ENCODE measurements at places on chromosomes 2 and 18. TPM values are rescaled to one million over a fixed set of nuclear protein-coding genes. Genes with fewer than 3 reads are reported as not detected.

The CFC1 gene
- 3.1 TPM for total RNA-seq

The CHRNG gene
- 0.50 TPM for total RNA-seq

The SLC4A5 gene
- 4.6 TPM for total RNA-seq

The TCF23 gene
- 0.35 TPM for total RNA-seq

The TTN gene
- 0.78 TPM for total RNA-seq

The MYO7B gene
- 0.25 TPM for total RNA-seq

The LIMS4 gene
- total RNA-seq, result 1.1 TPM

The RAB27B gene
- 1.4 TPM for total RNA-seq

The UGT1A3 gene
- total RNA-seq, result not detected

The ATG16L1 gene
- 26.1 TPM for total RNA-seq

The LDLRAD4 gene
- total RNA-seq, result 0.32 TPM

The COBLL1 gene
- 27.8 TPM for total RNA-seq

GRCh38 chr2:150491430-150491829 is 4.0 kb upstream of the RND3 start:
- no peak for ATAC-seq

- ATAC-seq, result no peak
Measured at GRCh38 chr2:223076573-223076972, 24.6 kb downstream of the KCNE4 start.

GRCh38 chr2:70094978-70095719 is 7.9 kb downstream of the PCBP1 start:
- peak; percentile 61 for ATAC-seq

- ATAC-seq, result peak; percentile 14
Measured at GRCh38 chr2:1730015-1730927, 14.0 kb downstream of the PXDN start.

DNA sequence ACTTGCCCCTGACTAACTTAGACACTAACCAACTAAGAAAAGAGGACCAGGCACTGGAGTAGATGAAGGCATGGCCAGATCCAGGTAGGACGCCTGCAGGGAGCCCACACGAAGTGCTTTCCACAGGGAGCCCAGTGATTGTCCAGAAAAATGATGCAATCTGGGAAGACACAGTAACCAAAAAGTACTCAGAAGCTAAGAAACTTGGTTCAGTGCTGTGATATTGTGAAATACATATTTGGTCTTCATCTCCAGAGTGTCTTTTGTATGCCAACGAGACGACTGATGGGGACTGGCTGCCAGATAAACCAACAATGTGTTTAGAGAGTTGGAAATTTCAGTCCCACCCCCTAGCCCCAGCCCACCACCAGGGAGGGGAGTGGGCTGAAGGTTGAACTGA is 135.0 kb downstream of the SP3 start:
- no peak for ATAC-seq

- ATAC-seq, result no peak
Measured at GRCh38 chr2:98773169-98773568, 42.2 kb upstream of the MGAT4A start.

- ATAC-seq, result no peak
Measured at GRCh38 chr2:38190542-38191218, 114.7 kb upstream of the CYP1B1 start.

DNA sequence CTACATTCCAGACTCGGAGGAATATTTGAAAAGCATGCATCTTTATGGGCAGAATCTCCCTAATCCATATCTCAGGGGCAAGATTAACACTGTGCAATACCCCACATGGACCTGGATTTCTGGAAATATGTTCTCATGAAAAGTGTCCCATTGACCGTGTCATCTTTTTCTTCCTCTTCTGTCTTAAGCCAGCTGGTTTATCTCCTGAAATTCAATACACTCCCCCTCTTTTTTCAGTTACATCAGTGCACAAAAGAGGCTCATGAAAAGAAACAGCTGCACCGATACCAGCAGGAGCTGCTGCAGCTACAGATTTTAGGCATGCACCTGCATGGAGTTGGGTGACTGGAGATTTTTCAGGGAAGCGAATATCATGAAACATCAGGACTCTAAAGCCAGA is 117.2 kb downstream of the SLC4A3 start:
- ATAC-seq, result peak; percentile 91

DNA sequence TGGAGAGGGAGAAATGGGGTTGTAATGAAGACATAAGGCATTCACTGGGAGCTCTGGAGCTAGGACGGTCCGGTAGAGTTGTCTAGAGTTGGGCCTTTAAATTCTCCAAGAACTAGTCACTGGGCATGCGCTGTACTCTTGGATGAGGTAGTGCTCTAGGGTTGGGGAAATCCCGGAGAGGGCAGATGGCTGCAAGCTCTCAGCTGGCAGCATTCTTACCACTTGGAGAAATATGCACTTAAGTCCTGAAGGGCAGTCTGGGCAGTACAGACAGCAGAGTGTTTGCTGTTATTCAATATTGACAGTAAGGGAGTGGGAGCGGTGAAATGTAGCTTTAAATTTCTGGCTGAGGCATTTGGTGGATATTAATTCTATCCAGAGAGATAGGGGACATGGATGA is 214.6 kb downstream of the RDH14 start:
- ATAC-seq, result peak; percentile 85

DNA sequence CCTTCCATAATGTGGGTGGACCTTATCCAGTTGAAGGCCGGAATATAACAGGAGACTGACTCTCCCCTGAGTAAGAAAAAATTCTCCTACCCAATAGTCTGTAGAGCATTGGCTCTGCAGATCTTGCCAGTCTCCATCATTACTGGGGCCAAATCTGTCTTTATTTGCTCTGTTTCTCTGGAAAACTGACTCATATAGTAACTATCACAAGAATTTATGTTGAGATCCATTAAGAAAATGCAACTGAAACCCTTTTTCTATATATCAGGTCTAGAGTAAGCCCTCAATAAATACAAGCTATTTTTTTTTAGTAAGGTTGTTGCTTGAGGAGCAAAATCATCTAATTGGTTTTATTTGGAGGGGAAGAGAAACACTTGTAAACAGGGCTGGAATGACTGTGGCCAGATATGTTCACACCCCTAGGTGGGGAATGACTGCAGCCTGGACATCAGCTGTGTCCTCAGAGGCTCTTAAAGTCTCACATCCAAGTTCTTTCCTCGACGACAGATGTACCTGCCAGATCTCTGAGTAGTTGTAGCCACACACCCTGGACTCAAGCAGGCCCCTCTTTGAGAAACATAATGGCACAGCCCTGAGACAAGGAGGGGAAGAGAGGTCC is 339.7 kb downstream of the TNS1 start:
- no peak for ATAC-seq

DNA sequence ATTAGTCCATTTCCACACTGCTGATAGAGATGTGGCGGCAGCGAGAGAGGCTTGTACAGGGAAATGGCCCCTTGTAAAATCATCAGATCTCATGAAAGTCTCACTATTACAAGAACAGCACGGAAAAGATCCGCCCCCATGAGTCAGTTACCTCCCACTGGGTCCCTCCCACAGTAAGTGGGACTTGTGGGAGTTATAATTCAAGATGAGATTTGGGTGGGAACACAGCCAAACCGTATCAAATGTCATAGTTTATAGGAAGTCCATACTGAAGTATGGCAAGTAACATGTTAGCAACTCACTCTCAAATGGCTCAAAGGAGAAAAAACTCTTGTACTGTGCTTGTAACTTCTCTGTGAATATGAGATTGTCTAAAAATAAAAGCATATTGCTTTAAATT is 56.1 kb downstream of the FARP2 start:
- peak; percentile 99 for ATAC-seq

GRCh38 chr18:11994336-11994702 is 13.0 kb downstream of the IMPA2 start:
- ATAC-seq, result peak; percentile 87

- no peak for ATAC-seq
Measured at GRCh38 chr2:38097988-38098385, 22.0 kb upstream of the CYP1B1 start.

DNA sequence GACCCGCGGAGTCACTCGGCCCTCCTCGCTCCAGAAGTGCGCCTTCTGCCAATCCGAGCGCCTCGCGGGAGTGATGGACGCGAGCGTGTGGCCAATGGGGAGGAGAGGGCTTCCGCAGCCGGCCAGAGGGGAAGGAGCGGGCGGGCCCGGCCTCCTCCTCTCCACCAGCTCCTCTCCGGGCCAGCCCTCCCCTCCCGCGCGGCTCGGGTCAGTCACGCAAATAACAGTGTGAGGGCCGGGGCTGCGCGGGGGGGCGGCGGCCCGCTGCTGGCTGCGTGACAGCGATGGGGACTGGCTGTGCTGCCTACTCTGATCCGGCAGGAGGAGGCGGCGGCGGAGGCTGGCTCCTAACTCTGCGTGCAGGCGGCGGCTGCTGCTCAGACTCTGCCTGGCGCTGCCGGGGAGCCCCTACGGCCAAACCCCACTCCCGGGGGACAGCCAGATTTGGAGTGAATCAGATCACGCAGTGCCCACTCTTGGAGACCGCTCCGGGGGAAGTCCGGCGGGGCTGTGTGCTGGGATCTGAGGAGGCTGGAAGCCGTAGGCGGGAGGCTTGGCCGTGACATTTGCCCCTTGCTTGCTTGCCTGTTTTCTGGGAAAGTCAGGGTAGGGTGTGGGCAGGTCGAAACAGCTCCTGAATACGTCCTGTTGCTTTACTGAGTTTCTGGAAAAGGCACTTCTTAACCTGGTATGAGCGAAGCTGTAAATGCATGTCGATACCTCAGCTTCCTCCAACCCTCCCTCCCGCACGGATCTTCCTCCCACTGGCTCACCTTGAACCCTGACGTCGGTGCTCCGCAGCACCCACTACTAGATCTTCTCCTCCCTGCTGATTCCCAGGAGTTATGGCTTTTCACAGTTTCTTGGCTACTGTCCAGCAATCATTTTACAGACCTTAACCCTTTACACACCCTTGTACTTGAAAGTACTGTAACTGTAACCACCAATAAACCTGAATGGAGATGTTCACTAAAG is 97.9 kb upstream of the SERTAD2 start:
- ATAC-seq, result peak; percentile 81

DNA sequence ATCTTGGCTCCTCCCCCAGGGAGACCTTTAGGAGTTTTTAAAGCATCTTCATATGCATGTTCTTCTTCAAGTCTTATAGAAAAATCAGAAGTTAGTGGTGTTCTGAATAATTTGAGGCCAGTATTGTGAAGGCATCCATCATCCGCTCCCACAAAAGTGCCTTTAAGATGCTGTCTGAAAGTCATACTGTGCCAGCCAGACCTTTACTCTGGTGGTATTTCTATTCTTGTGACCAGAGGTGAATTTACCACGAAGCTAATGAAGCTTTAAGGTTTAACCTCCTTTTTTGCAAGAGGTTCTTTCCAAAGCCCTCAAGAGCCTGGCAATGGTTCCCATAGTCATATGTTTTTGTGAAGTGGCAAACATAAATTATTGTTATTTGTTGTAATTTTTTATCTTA is 54.3 kb downstream of the SLC40A1 start:
- ATAC-seq, result no peak

DNA sequence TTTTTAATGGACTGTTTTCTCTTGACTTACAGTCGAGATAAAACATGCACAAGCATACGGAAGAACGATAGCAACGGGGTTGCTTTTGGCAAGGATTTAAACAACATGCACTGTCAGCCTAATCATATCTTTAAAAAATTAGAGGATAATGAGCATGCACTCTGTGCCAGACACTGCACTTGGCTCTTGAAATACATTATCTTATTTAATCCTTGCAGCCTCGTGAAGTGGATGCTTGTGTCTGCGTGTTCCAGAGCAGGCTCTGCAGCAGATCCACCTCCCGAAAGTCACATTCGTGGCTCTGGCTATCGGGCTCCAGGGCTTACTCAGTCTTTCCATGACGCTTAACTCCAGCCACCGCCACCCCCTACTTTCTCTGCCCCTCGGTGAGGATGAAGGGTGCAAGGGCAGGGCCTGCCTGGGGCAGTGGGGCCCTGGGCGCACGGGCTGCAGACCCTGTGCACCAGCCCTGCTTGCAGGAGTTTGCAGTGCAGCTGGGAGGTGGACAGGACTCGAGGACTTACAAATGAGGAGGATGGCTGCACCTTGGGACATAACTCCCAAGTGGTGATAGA is 61.7 kb downstream of the ACKR3 start:
- ATAC-seq, result no peak

GRCh38 chr2:171541202-171541887 is 19.1 kb downstream of the CYBRD1 start:
- no peak for ATAC-seq

DNA sequence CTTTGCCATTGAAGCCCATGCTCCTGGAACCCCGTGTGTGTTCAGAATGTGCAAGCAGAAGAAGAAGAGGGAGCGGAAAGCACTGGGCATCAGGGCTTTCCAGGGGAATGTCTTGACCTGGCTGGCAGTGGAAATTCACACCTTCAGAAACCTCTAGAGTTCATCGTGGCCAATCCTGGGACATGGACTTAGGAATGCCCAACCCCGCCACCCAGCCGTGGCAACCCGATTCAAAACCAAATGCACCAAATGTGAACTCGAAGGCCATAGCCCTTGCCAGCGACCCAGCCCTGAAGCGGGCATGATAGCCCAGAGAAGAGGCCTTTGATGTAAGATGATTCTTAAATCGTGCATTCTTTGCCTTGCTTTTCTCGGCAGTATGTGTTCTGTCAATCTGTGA is 69.4 kb downstream of the ADI1 start:
- no peak for ATAC-seq

DNA sequence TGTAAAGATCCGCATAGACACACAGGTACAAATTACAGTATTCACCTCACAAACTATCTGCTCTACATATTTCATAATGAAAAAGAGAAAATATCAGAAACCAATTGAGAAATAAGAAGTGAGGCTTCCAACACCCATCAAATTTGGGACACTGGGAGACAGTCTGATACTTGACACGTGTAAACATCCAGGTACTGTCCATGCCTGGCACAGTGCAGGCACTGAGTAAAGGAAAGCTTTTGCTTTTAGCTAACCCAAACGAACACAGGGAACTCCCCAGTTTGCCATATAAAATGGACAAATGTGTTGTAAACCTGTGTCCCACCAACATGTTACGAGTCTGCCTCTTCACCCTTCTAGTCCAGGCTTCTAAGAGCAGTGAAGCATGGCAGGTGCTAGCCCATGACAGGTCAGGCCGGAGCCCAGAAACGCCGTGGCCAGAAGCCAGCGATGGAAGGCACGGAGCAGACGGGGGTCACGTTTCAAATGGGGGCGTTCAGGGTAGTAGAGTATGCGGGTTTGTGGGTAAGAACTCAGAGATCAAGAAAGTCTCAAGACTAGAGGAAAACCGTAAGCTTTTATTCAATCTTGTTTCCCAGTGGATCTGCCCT is 27.0 kb downstream of the CDH2 start:
- no peak for ATAC-seq

DNA sequence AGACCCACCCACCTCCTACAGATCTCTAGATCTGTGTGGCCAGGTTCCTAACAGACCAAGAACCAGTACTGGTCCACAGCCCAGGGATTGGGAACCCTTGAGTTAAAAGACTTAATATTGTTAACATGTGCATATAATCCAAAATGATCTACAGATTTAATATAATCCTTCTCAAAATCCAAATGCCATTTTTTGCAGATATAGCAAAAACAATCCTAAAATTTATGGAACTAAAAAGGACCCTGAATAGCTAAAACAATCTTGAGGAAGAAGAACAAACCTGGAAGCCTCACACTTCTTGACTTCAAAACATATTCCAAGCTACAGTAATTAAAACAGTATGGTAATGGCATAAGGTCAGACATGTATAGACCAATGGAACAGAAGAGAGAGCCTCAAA is 206.9 kb upstream of the SIX2 start:
- ATAC-seq, result no peak
